ENCODE measurements at places on chromosomes 12 and 14.

DNA sequence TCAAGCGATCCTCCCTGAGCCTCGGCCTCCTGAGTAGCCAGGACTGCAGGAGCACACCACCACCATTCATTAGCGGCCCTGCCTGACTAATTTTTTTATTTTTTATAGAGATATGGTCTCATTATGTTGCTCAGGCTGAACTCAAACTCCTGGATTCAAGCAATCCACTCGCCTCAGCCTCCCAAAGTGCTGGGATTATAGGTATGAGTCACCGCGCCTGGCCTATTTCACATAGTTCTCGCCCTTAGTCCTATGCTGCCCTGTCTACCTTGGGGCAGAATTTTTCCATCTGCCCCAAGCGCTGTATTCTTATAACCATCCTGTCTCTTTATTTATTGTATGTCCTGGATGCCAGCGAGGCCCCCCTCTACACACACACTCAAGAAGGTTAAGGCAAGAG, 50.9 kb upstream of the BCL2L14 start:
- DNase-seq, result no peak

DNA sequence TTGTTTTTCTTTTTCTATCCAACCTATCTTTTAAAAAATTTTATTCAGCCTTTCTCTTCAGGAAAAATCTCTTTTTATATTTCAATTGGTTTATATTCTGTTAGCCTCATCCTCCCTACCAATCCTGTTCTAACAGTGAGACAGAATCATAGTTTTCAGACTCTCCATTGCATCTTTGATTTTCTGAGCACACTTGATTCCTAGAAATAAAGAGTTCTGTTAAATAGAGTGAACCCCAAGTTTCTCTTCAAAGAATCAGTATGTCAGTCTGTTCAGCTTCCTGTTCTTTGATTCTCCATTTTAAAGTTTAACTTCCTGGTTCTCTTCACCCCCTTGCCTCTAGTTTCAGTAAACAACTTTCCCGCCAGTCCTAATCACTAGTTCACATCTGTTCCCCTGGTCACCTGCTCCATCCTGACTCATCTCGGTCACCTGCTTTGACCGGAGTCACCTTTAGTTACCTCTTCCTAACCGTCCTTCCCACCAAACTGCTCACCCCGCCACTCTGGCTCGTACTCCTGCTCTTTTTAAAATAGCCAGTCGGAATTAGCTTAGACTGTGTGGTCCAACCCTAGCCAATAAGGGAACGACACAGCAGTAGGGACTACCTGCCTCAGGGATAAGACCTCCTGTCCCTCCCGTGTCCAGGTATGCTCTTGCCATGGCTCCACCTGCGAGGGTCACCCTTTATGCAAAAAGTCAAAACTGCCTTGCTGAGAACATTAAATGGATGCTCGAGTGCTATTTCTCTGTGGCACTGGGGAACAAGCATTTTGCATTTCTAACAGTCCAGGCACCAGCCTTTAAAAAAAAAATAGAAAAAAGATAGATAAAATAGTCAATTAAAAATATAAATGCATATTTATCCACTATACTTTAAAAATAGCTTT, 48.4 kb downstream of the DDX51 start:
- DNase-seq, result no peak

- DNase-seq, result no peak
These were observed 3.6 kb upstream of the ELK3 start for GRCh38 chr12:96190413-96191108.

DNA sequence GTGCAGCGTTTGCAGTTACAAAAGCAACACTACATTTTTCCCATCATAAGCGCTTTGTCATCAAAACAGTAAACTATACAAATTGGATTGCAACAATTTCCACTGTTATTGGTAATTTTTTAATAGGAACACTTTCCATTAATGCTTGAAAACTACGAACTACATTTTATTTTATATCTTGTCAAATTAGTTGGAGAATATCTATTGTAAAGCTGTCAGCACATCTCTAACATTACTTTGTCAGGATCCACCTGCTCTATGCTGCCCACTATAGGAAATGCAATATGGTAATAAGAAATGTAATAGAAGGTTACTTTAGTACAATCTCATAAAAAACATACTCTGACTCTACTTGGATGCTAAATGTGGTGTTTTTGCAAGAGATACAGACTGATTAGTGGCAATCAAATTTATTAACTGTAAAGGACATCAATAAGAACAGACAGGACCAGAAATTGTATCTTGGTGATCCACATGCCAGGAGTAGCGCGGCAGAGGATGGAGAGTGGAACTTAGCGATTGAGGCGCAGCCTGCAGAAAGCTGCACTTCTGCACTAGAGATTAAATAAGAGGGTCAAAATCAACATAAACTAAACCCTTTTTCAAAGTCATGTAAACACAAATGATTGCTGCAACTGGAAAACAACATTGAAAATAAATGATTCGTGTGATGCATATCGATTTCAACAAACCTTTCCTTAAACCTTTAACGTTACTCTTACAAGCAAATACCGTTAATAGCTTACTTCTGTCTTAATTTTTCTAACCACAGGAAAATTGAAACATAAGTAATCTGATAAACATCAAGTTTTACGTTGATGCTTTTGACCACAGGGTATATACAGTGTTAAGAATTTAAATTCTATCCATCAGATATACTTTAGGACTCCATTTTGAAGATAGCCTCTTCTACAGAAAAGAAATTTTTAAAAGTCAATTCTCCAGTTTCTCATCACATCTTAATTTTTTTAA, 3.6 kb upstream of the ARID2 start:
- DNase-seq, result no peak

DNA sequence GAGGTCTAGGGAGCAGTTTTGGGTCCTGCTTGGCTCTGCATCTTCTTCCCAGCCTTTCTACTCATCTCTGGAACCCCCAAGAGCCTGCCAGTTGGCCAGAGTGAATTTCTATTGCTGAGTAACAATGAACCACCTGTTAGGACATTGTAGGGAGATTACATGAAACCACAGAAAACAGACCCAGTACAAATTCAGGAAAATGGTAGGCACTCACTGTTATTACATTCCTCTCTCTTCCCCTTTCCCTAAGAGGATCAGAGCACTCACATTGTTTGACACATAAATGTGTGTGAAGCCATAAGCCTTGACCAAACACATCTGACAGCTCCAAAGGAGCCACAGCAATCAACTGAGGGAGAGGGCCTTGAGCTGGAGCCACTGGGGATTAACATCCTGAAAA, 216.1 kb downstream of the TMEM132D start:
- DNase-seq, result no peak

DNA sequence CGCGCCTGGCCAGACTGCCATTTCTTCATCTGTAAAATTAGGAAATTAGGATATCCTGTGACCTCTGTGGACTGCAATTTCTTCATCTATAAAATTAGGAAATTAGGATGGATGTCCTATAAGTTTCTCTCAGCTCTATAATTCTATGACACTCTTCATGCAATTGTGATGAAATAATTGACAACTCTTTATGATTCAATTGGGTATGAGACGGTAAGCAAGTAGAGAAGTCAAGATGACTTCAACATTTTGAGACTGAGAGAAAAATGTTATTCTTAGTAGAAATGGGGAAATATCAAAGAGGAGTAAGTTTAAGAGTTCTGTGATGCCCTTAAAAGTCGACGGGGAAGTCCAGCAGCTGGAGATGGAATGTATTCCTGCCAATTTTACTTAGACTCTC, 12.0 kb downstream of the KIAA0586 start:
- DNase-seq, result no peak

DNA sequence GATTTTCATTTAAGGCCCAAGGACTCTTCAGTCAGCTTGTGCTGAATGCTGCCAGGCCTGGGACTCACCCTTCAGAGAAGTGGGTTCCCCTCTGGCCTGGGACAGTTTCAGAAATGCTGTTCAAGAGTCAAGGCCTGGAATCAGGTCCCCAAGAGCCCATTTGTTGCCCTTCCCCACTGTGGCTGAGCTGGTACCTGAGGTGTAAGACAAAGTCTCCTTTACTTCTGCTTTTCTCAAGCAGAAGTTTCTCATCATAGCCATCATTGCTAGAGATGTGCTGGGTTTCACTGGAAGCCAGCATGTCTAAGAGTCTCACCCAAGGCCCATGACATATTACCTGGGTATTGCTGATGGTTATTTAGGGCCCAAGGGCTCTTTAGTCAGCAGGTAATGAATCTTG, 8.9 kb downstream of the FANCM start:
- DNase-seq, result no peak

- no peak for DNase-seq
These were observed 1025.7 kb upstream of the TMEM132C start for GRCh38 chr12:127241072-127241817.

DNA sequence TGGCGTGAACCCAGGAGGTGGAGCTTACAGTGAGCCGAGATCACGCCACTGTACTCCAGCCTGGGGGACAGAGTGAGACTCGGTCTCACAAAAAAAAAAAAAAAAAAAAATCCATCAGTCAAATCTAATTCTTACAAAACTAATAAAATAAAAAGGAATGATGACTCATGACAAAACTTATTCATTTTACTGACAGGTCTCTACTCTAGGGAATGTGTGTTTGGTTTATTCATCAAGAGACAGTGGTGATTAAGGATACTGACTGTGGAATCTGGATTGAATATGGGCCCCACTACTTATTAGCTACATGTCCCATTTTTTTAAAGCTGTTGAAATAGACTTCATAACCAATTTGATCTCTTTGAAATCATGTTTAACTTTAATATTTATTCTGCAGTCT, 29.3 kb upstream of the GAS2L3 start:
- no peak for DNase-seq

- DNase-seq, result no peak
These were observed 527.2 kb downstream of the FLRT2 start for GRCh38 chr14:86057018-86057667.

DNA sequence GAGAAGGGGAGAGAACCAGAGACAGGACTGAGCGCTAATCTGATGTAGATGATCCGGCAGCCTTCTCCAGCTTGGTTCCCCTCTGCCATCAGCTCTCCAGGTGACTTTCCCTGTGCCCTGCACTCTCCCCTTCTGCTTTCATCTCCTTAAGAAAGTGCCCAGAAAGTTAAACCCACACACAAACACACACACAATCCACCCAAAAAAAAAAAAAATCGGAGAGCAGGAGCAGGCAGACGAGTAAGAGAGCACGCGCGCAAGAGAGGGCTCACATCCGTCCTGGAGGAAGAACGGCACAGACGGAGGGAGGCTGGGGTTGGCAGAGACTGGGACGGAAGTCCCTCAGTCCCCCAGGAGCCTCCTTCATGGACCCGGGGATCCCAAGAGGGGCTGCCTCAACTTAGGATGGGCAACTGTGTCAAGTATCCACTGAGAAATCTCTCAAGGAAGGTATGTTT, 9.8 kb downstream of the CABP1 start:
- DNase-seq, result no peak

- DNase-seq, result no peak
These were observed 52.2 kb downstream of the ATF7IP start for GRCh38 chr12:14417715-14418114.

DNA sequence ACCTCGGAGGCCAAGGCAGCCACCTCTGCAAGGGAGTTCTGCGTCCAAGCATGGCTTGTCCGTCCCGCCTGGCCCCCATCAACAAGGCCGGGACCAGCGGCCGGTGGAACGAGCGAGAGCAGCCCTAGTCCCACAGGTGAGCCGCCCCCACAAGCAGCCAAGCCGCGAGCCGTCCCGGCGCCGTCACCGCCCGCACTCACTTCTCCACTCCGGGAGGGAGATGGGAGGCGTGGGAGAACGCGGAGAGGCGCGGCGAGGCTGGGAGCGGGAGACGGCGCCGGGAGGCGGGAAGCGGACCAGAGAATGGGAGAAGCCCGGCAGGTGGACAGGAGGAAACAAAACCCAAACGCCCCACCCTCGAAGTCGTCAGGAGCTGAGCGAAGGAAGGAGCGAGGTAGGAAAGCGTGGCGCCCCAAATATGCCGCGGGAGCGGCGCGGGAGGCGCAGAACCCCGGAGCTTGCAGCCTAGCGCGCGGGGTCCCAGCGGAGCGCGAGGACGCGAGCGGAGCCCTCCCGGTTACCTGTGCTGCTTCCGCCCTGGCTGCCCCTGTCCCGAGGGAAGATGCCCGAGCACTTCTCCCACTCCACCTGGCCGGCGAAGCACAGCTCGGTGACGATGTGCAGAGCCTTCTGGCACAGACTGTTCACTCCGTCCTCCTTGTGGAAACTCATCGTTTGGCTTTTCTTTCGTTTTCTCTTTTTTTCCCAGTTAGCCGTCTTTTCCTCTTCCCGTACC, 600 bp downstream of the SYT10 start:
- no peak for DNase-seq

GRCh38 chr12:113224955-113225354, 3.7 kb downstream of the TPCN1 start:
- DNase-seq, result no peak

DNA sequence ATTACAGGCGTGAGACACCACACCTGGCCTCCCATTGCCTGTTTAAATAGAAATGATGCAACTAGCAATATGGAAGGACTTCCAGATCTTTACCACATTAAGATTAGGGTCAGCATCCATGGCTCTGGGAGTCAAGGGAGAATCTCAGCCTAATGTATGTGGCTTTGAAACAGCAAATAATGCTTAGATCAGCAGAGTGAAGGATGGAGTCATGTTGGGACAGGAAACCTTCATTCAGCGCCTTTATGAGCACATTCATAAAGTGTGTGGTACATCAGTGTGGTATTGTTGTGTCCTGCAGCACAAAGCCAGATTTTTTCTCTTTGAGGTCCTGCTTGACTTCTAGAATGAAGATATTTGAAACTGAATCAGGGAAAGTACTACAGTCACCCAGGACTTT, 15.3 kb upstream of the SPSB2 start:
- no peak for DNase-seq

GRCh38 chr14:77284066-77284465, 13.1 kb upstream of the NGB start:
- no peak for DNase-seq

DNA sequence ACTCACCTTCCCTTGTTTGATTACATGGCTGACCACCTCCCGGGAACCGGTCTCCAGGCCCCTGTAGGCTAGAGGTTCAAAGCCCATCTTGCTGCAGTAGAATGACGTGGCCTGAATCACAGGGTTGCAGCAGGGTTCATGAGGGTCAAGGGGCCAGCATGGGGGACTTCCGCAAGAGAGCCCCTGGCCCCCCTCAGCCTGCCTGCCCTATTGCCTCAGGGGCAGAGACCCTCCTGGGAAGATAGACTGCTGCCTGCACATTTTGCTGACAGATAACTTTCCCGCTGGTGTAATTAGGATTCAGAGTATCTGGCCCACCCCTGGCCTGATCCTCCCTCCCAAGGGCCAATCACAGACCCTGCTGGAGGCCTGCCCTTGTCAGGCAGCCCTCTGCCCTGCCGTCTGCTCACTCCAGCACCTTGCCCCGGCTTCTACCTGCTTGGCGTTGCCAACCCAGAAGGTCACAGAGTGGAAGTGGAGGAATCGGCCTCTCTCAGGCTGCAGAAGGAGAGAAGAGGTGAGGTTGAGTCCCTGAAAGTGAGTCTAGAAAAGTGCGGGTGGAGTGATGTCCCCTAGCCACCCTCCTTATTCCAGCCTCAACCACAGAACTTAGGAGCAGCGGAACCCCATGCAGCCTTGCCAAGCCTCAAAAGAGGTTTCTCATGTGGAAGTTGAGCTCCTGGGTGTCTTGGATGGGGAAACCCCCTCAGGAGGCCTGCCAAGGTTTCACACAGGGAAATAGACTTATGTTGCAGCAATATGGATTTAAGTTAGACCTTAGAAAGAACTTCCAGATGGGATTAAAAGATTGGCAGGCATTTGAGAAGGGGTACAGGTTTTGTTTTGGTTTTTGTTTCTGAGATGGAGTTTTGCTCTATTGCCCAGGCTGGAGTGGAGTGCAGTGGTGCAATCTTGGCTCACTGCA, 1.1 kb downstream of the HPD start:
- no peak for DNase-seq

- no peak for DNase-seq
These were observed 34.4 kb upstream of the CRADD start for GRCh38 chr12:93642751-93643150.

GRCh38 chr14:34300882-34301734, 160.9 kb downstream of the SPTSSA start:
- DNase-seq, result no peak
